Tibial nerve (tissue), 4 donors: ENCODE measurements at places on chromosomes 3 and 15.

DNA sequence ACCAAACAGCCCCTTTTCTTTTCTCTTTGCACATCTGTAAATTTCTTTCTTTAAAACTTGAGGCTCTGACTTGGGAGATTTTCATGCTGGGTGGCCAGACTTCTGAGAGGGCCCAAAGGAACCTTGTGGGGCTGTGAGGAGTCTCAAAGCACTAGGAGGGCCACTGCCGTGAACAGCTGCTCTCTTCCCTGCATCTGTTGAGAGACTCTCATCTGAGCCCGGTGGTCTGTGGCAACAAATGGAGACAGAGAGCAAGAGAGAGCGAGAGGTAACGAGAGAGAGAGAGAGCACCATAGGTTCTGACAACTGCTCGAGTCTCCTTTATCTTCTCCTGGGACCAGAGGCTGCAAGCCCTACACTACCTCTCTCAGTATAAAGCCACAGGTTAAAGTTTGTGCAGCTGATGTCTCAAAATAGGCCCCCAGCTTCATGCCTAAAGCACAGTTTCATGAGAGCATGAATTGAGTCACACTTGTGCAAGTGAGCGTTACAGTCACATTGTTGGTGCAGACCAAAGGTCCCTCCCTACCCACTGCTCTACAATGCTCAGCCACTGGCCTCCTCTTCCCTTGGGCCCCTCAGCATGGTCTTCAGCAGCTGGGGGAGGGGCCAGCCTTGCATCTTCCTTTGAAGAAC lies 60.7 kb downstream of the ZNF621 start:
- no peak overlapping the region for H3K4me3 ChIP-seq
- no peak for DNase-seq
- no peaks in the 10 kb centered on the region for H3K36me3 ChIP-seq
- H3K27me3 ChIP-seq = no peaks in the 10 kb centered on the region

GRCh38 chr15:83830381-83830780 lies 176.5 kb downstream of the ADAMTSL3 start:
- H3K36me3 ChIP-seq = no peaks in the 10 kb centered on the region
- no peak overlapping the region for H3K4me3 ChIP-seq
- DNase-seq = no peak
- H3K27ac ChIP-seq = no peak overlapping the region

DNA sequence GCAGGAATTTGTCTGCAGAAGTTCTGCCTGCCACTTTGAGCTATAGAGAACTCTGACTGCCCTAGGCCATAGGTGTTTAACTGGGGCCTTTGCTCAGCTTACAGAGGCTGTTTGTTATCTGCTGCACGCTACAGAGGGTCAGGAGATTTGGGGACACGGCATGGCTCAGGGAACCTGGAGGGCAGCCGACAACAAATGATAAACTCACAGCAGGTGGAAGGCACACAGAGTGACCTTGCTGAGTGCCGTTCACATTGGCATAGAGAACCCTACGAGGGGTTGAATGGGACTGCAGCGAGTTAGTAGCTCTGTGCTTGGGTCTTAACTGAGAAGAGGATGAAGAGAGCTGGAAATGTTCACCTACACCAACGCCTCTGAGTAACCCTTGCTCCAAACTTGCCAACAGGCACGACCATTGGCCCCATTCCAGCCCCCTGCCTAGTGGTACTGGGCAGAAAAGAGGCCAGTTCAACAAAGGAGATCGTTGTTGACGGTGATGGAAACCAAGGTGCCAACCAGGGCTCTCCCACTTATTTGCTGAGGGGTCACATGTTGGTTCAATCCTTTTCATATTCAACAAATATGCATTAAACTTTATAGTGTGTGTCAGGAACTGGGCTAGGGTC lies 301.1 kb downstream of the NTRK3 start:
- no peaks in the 10 kb centered on the region for H3K36me3 ChIP-seq
- DNase-seq = no peak
- no peak overlapping the region for H3K4me3 ChIP-seq
- no peaks in the 10 kb centered on the region for H3K27me3 ChIP-seq
- no peak overlapping the region for H3K27ac ChIP-seq

- H3K27me3 ChIP-seq = no peaks in the 10 kb centered on the region
- H3K36me3 ChIP-seq = peaks cover 81% of the 10 kb centered on the region
- H3K27ac ChIP-seq = no peak overlapping the region
Measured at GRCh38 chr3:142501004-142501926, 53.4 kb upstream of the XRN1 start.

GRCh38 chr3:101995371-101996046 lies 146.2 kb downstream of the NFKBIZ start:
- no peak for DNase-seq
- H3K27me3 ChIP-seq = no peaks in the 10 kb centered on the region
- no peak overlapping the region for H3K4me3 ChIP-seq
- H3K4me1 ChIP-seq = no peaks in the 10 kb centered on the region

- H3K27ac ChIP-seq = no peak overlapping the region
- no peaks in the 10 kb centered on the region for H3K27me3 ChIP-seq
- DNase-seq = no peak
- no peak overlapping the region for H3K4me3 ChIP-seq
Measured at GRCh38 chr3:70824773-70825172, 512.3 kb upstream of the MDFIC2 start.

DNA sequence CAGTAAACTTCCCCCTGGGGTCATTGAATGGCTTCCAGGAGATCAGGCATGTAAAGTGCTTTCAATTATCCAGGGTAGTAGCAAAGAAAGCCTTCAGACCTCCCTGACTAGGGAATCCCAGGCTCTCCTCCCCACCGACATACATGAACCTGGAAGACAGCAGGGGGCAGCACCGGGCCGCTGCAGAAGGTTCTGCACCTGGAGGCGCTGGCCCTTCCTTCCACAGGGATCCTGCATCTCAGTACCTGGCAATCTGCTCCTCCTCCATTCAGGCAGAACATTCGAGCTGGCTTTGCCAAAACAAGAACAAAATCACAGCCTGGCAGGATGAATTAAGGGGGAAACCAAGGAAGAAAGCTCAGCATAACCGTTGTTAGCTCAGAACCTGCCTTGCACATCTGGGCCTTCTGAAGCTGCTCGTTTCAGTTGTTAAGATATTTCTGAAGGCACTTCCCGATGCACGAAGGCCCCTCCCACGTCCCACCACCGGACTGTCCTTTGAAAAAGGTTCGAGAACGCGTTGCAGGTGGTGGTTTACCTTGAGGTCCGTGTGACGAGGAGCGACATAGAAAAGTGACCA lies 237.7 kb downstream of the SLCO3A1 start:
- no peaks in the 10 kb centered on the region for H3K27me3 ChIP-seq
- DNase-seq = no peak
- H3K27ac ChIP-seq = no peak overlapping the region

- no peaks in the 10 kb centered on the region for H3K4me1 ChIP-seq
- H3K27ac ChIP-seq = peak overlapping the region; percentile 50
- H3K27me3 ChIP-seq = no peaks in the 10 kb centered on the region
- peak; percentile 45 for DNase-seq
- no peaks in the 10 kb centered on the region for H3K36me3 ChIP-seq
Measured at GRCh38 chr3:14248849-14249523, 70.4 kb downstream of the LSM3 start.

GRCh38 chr3:60427109-60427508 lies 824.1 kb downstream of the FHIT start:
- DNase-seq = no peak
- no peak overlapping the region for H3K4me3 ChIP-seq
- H3K36me3 ChIP-seq = no peaks in the 10 kb centered on the region
- no peaks in the 10 kb centered on the region for H3K4me1 ChIP-seq

GRCh38 chr15:52795464-52796227 lies 5.5 kb upstream of the ONECUT1 start:
- H3K4me1 ChIP-seq = peaks cover 30% of the 10 kb centered on the region
- H3K27ac ChIP-seq = no peak overlapping the region
- DNase-seq = no peak
- H3K4me3 ChIP-seq = no peak overlapping the region
- no peaks in the 10 kb centered on the region for H3K36me3 ChIP-seq
- H3K27me3 ChIP-seq = peaks cover 100% of the 10 kb centered on the region

DNA sequence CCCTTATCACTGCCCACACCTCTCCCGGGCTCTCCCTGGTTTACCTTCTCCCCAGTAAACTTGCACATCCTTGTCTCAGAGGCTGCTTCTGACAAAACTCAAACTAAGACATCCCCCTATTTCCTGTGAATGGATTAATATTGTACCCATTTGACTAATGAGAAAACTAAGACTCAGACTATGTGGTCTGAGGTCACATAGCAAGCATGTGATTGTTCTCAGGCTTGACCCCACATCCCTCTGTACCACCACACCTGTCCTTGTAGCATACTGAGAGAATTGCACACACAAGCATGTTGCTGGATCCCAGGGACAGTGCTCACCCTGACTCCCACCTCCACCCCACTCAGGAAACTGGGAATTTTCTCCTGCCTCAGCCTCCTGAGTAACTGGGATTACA lies 90.7 kb upstream of the HES1 start:
- H3K36me3 ChIP-seq = no peaks in the 10 kb centered on the region
- no peaks in the 10 kb centered on the region for H3K27me3 ChIP-seq
- H3K4me1 ChIP-seq = no peaks in the 10 kb centered on the region
- no peak overlapping the region for H3K4me3 ChIP-seq
- DNase-seq = no peak
- H3K27ac ChIP-seq = no peak overlapping the region

DNA sequence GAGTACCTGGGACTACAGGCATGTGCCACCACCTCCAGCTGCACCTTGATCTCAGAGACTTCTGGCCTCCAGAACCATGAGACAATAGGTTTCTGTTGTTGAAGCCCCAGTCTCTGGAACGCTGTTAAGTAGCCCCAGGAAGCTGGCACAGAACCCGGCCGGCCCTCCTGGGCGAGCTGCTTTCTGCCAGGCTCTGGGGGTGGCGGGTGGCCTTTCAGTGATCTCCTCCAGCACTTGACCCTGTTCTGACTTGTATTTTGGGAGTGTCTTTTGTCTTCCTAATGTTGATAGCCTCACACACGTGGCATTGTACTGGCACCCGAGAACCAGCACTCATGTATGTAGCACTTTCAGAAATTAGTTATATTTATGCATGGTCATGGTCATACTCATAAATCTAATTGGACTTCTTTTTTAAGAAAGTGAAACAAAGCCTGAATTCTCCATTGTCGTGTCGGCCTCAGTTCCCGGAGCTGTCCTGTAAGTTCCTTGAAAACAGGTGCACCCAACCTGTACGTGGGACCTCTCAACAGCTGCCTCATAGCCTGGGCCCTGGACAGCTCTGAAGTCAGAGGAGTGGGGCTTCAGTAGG lies 74.0 kb downstream of the TFRC start:
- no peak overlapping the region for H3K27ac ChIP-seq
- no peak for DNase-seq
- no peaks in the 10 kb centered on the region for H3K4me1 ChIP-seq
- no peak overlapping the region for H3K4me3 ChIP-seq
- H3K36me3 ChIP-seq = no peaks in the 10 kb centered on the region

DNA sequence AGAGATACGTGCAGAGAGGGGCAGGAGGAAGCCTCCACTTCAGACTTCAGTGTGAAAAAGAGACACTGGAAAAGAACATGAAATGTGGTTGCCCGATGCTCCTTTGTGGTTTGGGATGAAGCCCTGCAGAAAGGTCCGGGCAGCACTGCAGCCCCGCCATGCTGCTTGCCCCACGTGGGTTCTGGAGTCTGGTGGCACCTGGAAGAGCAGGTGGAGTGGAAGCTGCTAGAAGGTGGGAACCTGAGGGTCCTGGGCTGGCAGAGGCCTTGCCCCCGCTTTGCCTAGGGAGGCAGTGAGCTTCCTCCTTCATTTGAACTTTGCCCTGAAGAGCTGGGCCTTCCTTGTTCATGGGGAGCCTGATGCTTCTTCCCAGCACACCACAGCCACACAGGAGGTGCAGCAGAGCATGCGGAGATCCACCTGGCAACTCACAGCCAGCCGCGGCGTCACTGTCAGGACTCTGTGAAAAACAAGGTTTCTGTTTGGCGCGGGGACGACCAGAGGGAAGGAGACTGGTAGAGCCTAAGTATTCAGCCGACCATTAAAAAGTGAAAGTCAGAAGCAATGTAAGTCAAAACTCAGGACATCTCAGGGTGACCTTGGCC lies 59.0 kb downstream of the APBA2 start:
- H3K36me3 ChIP-seq = no peaks in the 10 kb centered on the region
- no peaks in the 10 kb centered on the region for H3K27me3 ChIP-seq
- H3K4me3 ChIP-seq = no peak overlapping the region
- no peaks in the 10 kb centered on the region for H3K4me1 ChIP-seq
- H3K27ac ChIP-seq = no peak overlapping the region

- no peak for DNase-seq
- no peaks in the 10 kb centered on the region for H3K27me3 ChIP-seq
- peaks cover 85% of the 10 kb centered on the region for H3K4me1 ChIP-seq
- peaks cover 6% of the 10 kb centered on the region for H3K36me3 ChIP-seq
- H3K27ac ChIP-seq = no peak overlapping the region
Measured at GRCh38 chr3:9416139-9416780, 18.8 kb downstream of the SETD5 start.

DNA sequence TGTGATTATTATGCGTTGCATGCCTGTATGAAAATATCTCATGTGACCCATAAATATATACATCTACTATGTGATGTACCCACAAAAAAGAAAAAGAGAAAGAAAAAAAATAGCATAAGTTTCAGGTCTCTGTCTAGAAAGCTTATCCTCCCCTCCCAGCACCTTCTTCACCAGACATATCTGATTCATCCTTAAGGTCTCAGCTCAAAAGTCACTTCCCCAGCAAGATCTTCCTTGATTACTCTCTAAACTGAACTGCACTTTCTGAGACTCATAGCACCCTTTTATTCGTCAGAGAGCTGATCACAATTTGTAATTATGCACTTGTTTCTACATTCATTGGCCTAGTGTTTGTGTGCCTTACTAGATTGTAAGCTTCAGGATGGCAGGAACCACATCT lies 11.1 kb upstream of the PTPN9 start:
- peaks cover 78% of the 10 kb centered on the region for H3K36me3 ChIP-seq
- no peaks in the 10 kb centered on the region for H3K27me3 ChIP-seq

GRCh38 chr15:69369631-69370030 lies 44.5 kb upstream of the KIF23 start:
- H3K4me3 ChIP-seq = no peak overlapping the region
- DNase-seq = no peak
- H3K4me1 ChIP-seq = no peaks in the 10 kb centered on the region

DNA sequence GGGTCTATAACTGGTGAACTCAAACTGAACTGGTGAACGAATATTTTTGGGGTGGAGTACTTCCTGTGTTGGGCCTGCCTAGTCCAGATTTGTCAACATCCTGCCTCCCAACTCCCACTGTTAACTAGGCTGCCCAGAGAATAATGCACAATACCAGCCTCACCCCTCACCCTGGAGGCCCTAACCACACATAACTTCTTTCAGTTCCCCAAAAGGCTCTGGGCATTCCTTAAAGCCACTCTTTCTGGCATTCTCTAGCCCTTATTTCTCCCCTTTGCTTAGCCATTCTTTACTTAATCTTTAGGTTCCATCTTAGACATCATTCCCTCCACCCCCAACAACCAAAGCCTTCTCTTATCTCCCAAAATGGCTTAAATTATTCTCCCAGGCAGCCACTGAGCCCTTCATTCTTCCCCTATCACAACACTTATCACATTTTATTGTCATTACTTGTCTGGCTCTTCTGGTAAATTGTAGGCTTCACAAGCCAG lies 9.1 kb upstream of the SEC11A start:
- H3K27ac ChIP-seq = peak overlapping the region; percentile 69
- DNase-seq = no peak
- H3K36me3 ChIP-seq = no peaks in the 10 kb centered on the region
